ENCODE measurements at places on chromosomes 4 and X. TPM values are rescaled to one million over a fixed set of nuclear protein-coding genes. Genes with fewer than 3 reads are reported as not detected.

Gene ARHGAP36
- not detected for total RNA-seq

Gene CCSER1
- under 0.01 TPM for total RNA-seq

Gene NHS
- 11.6 TPM for total RNA-seq

Gene ZNF630
- 2.0 TPM for total RNA-seq

Gene UBE2D3
- total RNA-seq, result 247 TPM

Gene RAB39B
- 1.6 TPM for total RNA-seq

Gene CWH43
- total RNA-seq, result not detected

Gene EVC2
- total RNA-seq, result 15.5 TPM

Gene NLGN3
- total RNA-seq, result 1.5 TPM

Gene KLB
- total RNA-seq, result not detected

Gene CLDN34
- not detected for total RNA-seq

Gene FAM9B
- total RNA-seq, result not detected

Gene COL4A6
- 1.3 TPM for total RNA-seq

Gene SSX4B
- total RNA-seq, result not detected

Gene FGFRL1
- 14.1 TPM for total RNA-seq

Gene BEX5
- total RNA-seq, result not detected

Gene CDX4
- total RNA-seq, result not detected

Gene CRMP1
- not detected for total RNA-seq

Gene ASB5
- total RNA-seq, result 0.09 TPM

Gene NDNF
- 0.36 TPM for total RNA-seq

Gene GAGE1
- not detected for total RNA-seq

Gene COX7B
- 396 TPM for total RNA-seq

Gene G6PD
- 45.5 TPM for total RNA-seq

Gene TBC1D8B
- 17.3 TPM for total RNA-seq

Gene AADAT
- total RNA-seq, result 6.2 TPM

Gene MAGEB5
- not detected for total RNA-seq

Gene XAGE1B
- total RNA-seq, result not detected

Gene EXOC1L
- total RNA-seq, result not detected

Data from fibroblast of the aortic adventitia (primary cell).